ENCODE measurements at places on chromosomes 3 and 15.

GRCh38 chr3:53259427-53260259, 3.8 kb upstream of the TKT start:
- DNase-seq = no peak

DNA sequence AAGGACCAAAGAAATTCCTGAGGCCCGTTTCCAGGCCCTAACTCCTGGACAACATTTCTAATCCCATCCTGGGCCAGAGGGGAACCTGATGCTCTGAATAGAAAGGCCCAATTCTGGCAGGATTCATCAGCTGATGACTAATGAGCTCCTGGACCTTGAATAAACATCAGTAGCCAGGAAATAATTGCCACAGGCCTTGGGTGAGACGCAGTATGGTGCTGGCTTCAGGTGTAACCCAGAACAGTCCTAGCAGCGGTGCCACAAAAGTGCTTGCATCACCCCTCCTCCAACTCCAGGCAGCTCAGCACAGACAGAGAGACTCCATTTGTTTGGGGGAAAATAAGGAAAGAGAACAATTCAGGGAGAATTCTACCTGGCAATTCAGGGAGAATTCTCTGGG, 184.7 kb upstream of the POU1F1 start:
- DNase-seq = no peak

- no peak for DNase-seq
These were observed 46.6 kb downstream of the APH1B start for GRCh38 chr15:63323798-63324563.

DNA sequence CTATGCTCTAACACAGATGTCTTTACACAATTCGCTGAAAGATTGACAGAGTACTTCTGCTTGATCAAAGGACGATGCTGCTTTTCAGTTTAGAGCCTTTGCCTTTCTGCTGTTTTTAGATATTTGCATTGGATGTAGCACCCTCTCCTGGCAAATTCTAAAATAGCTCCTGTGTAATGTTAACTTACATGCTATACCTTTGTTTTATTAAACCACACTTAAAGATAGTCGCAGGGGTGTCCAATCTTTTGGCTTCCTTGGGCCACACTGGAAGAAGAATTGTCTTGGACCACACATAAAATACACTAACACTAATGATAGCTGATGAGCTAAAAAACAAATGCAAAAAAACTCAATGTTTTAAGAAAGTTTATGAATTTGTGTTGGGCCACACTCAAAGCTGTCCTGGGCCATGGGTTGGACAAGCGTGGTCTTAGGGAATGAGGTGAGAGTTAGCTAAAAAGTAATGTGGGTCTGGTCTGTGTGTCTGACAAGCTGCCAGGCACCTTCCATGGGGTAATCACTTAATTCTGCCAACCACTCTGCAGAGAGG, 62.9 kb downstream of the ATG7 start:
- peak; percentile 47 for DNase-seq

- no peak for DNase-seq
These were observed 156.1 kb upstream of the LRRFIP2 start for GRCh38 chr3:37330466-37330865.

DNA sequence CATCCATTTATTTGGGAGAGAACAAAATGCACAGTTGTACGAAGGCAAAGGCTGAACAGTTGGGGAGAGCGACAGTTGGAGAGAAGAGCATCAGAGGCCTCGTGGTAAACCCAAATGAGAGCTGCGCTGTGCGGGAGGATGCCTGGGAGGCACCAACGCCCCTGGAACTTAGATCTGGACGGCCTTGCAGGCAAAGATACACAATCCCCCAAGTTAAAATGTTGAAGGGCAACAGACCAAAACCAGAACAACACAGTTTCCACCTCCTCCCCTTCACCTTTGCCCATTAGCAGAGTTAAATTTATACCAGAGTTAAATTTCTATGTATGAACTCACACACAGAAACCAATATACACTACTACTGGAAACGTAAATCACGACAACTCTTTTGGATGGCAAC, 339.6 kb downstream of the RORA start:
- no peak for DNase-seq

GRCh38 chr15:25741256-25741580, 121.9 kb downstream of the ATP10A start:
- no peak for DNase-seq

DNA sequence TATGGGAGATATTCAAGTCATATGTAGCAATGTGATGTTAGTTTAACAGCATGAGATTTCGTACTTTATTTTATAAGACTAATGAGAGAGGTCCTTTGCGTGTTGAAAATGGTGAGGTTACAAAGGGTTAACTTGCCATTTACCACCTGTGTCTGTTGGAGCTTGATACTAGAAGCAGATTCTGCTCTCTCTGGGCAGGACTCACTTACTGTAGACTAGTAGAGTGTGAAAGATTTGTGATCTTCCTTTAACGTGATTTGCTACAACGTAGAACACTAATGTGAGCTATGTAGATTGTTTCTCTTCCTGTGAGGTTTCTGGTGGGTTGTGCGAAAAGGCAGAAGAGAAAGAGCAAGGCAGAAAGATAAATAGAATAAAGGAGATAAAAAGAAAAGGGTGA, 1.1 kb downstream of the TP63 start:
- DNase-seq = no peak

DNA sequence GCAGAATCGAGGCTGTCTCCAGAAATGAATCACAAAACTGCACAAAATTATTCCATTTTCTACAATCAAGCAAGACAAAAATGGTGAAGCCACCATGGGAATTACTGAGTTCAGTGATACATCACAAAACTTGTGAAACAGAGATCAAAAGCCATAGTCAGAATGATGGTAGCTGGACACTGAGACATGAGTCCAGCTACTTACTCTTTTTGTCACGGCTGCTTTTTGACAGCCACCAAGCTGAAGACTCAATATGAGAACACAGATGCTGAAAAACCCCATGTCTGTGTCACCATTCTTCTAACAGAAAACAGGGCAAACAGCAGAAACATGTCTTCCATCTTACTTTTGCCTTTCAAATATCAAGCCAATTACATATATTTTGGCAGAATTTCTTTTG, 237.6 kb downstream of the LPP start:
- DNase-seq = no peak

DNA sequence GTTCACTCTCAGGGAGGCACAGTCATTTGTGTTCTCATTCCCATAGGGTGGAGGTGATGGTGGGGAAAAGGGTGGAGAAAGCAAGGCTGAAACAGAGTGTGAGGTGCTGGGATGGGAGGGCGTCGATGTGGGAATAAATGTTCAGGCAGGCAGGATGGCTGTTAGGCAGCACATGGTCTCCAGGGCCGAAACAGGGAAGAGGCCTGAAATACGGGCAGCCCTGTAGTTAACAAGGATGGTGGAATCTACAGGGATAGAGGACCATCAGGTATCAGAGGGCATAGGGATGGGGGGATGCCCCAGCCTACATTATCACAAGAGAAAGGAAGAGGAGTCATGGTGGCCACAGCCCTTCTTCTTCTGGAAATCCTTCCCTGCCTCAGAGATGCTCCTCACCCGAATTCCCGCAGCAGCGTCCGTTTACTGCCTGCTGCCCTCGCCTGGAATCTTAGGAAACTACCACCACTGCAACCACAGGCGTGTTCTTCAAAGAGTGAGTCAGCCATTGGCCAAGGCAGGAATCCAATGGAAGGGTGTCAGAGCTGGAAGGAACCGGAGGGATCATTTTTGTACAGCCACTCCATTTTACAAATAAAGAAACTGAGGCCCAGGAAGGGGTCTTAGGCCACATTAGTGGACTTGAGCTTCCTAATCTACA, 49.7 kb upstream of the POMGNT2 start:
- DNase-seq = peak; percentile 73

- DNase-seq = no peak
These were observed 218.8 kb upstream of the STRIT1 start for GRCh38 chr3:155512175-155512866.

GRCh38 chr3:28322464-28322863, 26.1 kb upstream of the ZCWPW2 start:
- DNase-seq = no peak

DNA sequence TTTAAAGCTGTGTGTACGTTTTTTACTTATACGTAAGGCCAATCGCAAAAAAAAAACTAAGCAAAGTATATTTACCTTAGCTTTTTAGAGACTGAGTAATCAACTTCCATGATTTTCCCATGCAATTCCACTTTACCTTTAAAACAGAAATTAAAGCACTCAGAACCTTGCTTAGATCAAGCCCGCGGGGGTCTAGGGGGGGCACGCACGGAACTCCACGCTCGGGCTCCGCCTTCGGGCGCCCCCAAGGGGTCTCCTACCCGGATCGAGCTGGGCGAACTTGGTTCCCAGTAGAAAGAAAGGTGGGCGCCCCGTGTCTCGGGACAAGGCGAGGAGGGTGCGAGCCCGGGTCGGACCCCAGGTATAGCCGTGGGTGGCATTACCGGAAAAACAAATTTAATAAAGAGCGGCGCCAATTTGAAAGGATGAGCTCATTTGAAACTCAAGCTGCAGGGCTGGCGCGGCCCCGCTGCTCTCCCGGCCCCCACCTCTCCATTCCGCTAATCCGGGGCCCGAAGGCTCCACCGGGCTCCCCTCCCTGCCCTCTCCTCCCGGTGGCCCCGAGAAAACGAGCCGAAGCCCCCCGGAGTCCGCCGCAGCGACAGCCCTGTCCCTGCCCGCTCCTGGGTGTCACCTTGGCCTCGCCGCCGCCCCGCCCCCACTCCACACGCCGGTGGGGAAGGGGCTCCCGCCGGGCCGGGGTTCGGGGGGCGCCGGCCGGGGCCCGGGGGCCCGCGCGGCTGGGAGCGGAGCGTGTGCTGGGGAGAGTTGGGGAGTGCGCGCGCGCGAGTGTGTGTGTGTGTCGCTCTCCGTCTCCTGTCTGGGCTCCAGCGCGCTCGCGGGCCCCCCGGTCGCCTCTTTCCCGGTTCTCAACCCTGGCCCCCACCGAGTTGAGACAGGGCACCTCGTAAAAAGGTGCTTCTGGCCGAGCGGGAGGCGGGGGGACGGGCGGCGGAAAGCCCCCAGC, 1.5 kb downstream of the IGF2BP2 start:
- DNase-seq = peak; percentile 85

DNA sequence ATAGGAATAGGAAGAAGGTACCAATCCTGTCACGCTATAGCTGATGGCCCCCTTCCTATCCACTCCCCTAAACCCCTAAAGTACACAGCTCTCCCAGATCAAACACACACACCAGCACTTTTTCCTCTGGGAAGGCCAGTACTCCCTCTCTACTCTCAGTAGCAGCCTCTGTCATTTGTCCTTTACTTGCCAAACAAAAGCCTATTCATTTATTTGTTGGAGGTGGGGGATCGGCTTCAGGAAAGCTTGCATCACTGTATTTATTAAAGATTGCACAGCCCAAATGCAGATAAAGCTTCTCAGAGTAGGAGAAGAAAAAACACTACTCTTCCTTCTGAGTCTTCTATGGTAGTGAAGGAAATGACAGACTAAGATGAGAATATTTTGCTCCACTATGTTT, 429.7 kb upstream of the RASGRP1 start:
- DNase-seq = no peak

DNA sequence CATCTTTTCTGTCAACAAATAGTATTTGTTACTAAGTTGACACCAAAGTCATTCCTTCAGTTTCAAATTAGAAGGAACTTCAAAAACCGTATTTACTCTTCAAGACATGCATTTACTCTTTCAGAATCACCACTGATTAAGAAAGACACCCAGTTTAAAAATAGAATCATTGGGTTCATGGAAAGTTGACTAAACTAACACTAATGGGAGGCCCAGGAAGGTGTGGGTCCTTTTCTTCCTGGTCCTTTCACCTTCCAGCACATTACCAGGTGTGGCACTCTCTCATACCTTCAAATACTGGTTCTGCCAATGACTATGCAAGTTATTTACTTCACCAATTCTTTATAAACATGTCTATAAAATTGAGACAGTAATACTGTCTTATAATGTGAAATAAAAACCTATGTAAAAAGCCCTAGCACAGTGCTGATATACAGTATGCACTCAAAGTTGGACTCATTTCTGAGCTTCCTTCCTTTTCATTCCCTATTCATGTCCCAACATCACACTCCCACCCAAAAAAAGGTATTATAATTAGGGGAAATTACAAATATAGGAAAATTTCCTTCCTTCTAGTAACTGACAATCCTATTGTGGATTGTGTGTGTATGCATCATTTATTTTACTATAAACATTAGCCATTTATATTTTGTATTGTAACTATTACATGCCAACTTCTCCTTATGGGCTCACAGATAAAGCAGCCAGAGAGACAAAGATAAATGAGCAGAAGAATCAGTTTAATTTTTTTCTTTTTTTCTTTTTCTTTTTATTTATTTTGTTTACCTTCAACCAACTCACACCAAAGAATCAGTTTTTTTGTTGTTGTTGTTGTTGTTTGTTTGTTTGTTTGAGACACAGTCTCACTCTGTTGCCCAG, 48.9 kb downstream of the LRRFIP2 start:
- DNase-seq = no peak

GRCh38 chr15:93050648-93051047, 38.4 kb downstream of the RGMA start:
- no peak for DNase-seq

DNA sequence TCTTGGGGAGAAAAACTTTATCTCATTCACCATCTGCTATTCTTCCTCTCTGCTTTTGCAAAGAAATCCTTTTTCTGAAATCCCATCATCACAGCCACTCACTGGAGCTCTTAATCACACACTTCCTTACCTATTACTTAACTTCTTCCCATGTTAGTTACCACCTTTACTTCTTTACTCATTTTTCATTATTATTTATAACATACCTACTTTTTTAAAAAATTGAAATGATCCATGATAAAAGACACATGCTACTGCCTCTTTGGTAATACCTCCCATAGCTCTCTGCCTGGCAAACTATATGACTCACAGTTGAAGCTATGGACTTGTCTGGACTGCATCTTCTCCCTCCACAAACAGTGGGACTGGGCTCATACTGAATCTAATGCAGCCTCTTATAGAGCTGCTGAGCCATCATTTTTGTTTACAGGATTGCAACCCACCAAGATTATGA, 150.3 kb downstream of the TNIK start:
- DNase-seq = no peak

GRCh38 chr3:138914870-138915502, 32.0 kb downstream of the FOXL2 start:
- DNase-seq = no peak

- no peak for DNase-seq
These were observed 24.2 kb upstream of the C15orf39 start for GRCh38 chr15:75177360-75178071.

- DNase-seq = peak; percentile 94
These were observed 91.2 kb downstream of the SENP2 start for GRCh38 chr3:185677146-185677829.

- DNase-seq = no peak
These were observed 454.0 kb upstream of the ARHGEF26 start for GRCh38 chr3:153666991-153667740.

DNA sequence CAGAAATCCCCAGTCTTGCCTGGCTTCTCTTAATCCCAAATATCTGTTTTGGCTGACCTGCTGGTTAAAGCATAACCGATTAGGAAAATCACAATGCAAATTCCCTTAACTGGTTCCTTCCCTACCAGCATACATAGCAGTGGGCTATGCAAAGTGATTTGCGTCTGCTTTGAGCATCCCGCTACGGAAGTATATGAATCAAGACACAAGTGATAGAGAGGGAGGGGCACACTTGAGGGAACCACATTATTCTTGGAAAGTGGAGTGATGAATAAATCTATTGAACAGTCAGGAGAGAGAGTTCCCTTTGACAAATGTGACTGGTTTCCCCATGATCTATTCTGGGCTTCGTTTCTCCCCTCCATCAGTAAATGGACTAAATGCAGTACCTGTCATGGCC, 119.6 kb upstream of the C15orf61 start:
- no peak for DNase-seq

GRCh38 chr3:132781922-132782321, 59.7 kb upstream of the NPHP3 start:
- no peak for DNase-seq

Data from T47D (cell line).